ENCODE measurements at places on chromosomes 13 and 19.

DNA sequence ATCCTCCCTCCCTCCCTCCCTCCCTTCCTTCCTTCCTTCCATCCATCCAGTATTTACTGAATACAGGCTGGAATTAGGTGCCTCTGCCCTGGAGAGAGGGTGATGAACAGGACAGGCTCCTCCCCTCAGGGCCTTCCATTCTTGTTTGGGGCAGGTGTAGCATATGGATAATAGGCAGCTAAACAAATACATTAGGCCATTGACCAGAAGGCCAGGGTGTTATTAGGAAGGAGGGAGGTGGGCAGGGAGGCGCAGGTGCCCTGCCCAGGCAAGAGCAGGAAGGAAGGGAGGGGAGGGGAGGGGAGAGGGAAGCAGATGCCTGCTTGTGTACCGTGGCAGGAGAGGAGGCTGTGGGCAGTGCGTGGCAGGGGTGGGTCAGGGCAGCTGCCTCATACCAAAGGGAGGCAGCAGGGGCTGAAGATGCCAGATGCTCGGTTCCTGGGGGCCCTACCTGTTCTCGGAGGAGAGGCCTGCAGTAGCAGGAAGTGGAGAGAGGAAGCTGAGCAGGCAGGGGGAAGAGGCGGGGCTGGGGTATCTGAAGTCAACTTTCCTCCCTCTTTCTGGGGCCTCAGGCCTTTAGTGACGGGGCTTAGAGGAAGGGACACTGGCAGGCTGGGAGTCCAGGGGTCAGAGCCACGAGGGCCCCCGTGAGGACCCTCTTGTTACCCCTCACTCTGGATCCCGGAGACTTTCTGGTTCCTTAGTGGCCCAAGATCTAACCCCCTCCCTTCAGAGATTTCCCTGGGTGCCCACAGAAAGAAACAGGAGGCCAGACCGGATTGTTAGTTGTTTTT, at the start of gene RINL:
RINL (minus strand) TSS at position 495 of the 794 bp plus-strand sequence. CDS start 1,533 bp downstream, outside the sequence.
- peak; percentile 34 for DNase-seq

- no peak for DNase-seq
Measured at GRCh38 chr19:18452386-18452785, 14.5 kb upstream of the ISYNA1 start.

GRCh38 chr19:50649433-50650391, at the start of gene C19orf81:
Gene C19orf81 (plus strand): TSS chr19:50649445. CDS start chr19:50649445, 0 bp downstream.
- DNase-seq: no peak

DNA sequence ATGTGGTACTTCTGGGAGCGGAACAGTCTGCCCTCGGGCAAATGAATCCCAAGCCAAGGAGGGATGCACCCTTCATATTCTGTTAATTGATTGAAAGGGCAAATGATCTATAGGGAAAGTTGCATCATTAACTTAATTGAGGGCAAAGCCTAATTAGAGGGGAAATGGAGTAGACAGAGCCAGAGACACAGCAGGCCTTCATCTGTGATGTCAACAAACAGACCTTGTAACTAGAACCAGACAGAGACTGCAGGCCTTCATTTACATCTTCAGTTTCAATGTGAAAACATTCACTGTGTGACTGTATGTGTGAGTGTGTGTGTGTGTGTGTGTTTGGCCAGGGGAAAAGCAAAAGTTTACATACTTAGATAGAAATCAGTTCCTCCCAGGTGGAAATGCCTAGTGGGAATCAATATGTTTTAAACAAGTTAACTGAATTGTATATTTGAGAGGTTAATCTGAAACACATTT, 126.4 kb downstream of the SPRY2 start:
- DNase-seq: no peak

GRCh38 chr13:93951108-93951507, 528.4 kb downstream of the DCT start:
- DNase-seq: no peak

DNA sequence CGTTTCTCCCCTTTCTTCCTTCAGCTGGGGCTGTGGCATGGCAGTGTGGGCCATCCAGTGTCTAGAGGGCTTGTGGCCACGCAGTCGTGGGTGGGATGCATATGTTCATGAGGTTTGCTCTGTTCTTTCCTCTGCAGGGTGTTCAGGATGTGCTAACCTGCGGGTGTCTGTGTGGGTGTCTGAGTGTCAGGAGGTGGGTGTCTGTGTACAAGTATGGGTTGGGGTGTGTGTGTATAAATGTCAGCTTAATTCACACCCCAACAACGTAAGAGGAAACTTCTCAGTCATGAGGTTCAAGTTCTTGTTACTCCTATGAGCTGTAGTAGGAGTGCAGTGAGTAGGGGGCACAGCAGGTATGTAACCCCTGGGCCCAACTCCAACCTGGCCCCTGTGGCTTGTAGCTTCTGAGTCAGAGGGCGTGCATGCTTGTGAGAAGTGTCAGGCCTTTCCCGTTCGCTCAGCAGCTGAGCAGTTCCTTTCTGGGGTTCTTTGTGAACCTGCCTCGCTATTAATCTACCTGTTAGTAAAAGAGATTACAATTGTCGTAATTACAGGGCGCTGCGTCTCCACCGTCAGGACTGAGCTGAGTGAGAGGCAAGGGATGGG, 49.1 kb downstream of the NFIX start:
- no peak for DNase-seq

GRCh38 chr19:51122112-51122981, 2.4 kb upstream of the SIGLEC9 start:
- no peak for DNase-seq

DNA sequence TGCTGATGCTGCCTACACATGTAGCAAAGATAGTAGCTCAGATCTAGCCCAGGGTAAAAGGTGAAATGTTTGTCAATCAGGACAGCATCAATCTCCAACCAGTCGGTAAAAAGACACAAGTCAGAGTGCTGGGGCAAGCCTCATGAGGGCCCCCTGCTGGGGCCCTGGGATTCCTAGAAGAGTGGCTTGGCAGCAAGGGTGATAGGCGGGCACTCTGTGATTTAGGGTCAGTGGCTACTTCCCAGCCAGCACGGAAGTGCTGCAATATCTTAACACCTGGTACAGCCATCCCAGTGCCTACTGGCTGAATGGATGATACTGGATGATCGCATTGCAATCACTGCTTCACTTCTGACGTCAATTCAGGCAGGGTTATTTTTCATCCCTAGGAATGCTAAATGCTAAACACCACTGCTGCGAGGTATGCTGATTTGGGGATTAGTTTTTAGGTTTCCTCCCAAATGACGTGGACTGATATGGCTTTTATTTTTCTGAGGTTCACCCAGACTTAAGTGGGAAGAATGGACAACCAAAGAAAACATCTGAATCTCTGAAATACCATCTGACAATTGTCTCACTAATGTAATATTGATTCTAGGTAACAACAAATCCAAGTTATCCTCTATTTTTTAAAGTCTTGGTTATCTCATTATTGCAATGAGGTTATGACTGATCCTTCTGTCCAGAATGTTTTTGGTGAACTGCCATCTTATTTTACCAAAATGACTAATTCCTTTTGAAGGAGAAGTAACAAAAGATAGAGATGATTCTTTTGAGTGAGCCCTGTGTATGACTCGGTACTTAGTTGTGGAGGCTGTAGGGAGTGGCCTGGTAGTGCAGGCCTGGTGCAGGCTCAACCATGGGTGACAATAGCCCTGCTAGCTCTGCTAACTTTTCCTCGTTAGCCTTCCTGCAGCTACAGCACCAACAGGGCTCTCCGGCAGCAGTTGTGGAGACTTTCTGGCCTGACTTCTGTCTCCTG, 432.5 kb downstream of the FGF9 start:
- no peak for DNase-seq

DNA sequence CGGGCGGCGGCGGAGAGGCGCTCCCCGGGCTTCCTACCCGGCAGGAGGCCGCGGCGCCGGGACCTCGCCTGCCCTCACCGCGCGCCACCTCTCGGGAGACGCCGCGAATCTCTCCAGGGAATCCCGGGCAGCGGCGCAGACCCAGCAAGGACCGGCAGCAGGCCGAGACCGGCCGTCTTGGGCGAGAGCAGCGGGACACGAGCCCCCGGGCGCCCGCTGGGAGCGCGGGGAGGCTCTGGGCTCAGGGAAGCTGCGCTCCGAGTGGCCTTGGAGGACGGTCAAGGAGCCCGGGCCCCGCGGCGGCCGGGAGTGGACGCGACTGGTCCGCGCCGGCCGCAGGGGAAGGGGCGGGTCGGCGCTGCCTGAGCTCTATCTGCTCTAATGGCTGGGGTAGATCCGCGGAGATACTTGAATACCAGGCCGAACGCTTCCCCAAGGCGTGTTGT, 14.7 kb downstream of the CDX2 start:
- DNase-seq: no peak

DNA sequence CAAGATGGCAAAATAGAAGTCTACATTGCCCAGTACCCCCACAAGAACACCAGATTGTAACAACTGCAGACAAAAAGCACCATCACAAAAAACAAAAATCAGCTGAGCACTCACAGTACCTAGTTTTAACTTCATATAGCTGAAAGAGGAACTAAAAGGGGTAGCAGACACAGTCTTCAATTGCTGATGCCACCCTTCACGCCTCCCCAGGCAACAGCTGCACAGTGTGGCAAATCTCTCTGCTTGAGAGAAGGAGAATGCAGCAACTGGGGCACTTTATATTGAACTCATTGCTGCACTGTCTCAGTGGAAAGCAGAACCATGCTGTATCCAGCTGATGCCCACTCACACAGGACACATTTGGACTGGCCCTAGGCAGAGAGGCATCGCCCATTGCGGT, 2714.5 kb upstream of the PCDH20 start:
- no peak for DNase-seq

- no peak for DNase-seq
Measured at GRCh38 chr19:42311657-42312056, 1.5 kb upstream of the TMEM145 start.

DNA sequence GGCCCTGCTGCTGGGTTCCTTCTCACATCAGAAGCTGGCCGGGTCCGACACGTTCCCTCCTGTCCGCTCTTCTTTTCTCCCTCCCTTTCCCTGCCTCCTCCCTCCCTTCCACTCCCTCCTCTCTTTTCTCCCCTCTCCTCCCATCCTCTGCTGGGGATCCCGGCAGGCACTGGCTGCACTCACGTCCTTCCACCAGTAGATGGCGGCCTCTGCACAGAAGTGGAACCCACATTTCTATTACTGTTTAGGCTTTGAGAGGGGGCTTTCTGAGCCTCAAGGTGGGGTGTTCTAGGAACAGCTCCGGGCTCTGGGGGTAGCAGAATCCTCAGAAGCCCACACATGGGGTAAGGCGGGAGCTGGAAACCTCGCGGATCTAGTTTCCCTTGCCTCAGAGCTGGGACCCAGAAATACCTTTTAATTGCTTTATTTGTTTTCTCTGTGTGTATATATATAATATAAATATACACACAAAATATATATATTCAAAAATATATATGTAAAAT, 294.2 kb downstream of the ZNF536 start:
- DNase-seq: no peak

DNA sequence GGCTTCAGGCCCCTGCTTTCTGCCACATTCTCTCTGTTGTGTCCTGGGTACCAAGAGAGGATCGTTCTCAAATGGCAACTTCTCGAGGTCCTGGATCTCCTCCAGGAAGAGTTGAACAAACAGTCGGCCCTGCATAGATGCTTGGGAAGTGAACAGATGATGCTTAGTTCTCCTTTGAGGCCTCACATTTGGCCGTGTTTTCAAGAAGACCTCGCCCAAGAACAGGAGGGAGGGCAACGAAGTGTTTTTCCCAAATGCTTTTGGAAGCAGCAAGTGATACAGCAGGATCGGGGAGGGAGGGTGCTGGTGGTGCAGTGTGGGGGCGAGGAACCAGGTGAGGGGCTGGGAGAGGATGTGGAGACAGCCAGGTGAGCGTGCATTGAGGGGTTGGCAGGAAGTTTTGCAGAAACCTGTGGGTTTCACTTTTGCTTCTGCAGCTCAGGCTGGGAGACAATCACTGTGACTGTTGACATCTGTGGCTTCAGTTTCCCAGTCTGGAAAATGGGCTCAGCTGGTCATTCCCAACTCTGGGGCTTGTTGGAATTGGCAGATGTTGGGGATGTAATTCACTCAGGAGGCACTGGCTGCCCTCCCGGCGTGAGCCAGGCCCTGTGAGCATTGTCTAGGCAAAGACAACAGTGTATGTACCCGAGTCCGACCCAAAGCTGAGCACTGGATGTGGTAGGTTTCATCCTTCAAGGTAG, 21.6 kb downstream of the MAST3 start:
- no peak for DNase-seq
